T follicular helper cell (primary cell): ENCODE measurements at places on chromosomes 5 and 9.

GRCh38 chr5:149388498-149389190, 9.6 kb upstream of the IL17B start:
- no peak for DNase-seq

- DNase-seq: no peak
Measured at GRCh38 chr9:114779352-114779845, 26.4 kb downstream of the TNFSF15 start.

DNA sequence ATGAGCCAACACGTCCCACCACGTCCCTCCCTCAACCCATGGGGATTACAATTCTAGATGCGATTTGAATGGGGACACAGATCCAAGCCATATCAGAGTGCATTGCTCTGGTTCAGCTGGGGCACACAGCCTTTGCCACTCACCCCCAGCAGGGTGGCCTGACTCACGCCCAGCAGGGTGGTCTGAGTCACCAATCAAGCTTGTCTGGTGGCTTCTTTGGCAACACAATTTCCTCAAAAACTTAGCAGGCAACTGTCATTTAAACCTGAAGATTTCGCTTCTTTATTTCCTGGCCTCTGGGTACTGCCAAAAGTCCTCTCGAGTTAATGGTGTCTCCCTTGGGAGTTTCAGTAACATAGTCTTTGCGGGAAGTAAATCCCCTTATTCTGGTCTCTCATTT, 16.3 kb upstream of the SEMA5A start:
- DNase-seq: no peak

GRCh38 chr5:76763136-76763535, 47.2 kb downstream of the F2R start:
- DNase-seq: no peak

DNA sequence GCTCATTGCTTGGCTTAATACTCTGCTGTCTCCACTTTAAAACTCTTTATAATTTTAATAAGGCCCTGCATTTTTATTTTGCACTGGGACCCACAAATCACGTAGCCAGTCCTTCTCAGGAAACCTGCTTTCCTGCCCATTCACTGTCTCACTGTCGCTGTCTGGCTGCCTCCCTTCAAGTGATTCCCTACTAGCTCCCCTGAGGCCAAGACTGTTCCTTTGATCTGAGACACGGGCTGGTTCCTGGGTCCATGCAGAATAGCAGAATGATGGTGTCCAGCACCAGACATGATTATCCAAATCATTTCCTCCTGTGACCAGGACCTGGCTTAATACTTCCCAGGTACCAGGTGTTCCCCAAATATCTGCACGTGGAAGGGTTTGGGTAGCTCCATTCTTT, 597.1 kb upstream of the KLF4 start:
- DNase-seq: no peak

- DNase-seq: no peak
Measured at GRCh38 chr5:16536246-16536645, 70.6 kb upstream of the ZNF622 start.

GRCh38 chr9:92003308-92004044, 53.4 kb upstream of the ROR2 start:
- no peak for DNase-seq

- no peak for DNase-seq
Measured at GRCh38 chr9:126418608-126419007, 92.0 kb downstream of the MVB12B start.

DNA sequence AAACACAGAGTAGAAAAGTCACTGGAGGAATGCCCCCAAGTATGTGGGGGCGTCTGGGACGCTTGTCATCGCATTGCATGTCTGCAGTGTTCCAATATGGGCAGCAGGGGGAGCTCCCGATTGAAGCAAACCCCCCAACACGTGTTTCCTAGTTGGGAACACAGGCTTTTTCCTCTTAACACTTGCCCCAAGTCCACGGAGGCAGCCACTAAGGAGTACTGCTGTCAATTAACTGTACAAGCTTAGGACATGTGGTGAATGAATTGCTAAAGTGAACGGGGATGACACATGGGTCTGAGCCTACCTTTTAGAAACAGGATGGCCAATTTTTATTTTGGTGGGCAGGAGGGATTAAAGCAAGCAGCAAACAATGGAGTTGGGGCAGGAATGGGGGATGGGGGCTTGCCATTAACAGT, 2.2 kb downstream of the GABRB2 start:
- no peak for DNase-seq

DNA sequence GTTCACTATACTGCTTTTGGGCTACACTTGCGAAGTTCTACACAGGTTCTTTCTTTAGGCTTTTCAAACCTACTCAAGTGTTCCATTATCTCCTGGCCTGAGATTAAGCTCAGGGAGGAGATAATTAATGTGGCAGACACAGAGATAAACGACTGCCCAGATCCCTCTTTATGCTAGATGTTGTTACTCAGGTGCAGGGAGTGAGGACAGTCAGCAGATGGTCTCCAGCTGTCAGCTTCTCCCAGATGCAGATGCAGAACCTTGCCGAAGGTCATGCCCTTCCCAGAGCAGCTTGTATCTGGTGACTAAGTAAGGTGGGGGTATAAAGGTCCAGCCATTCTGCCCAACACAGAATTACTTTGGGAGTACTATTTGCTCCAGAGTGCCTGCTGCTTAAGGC, 166.2 kb downstream of the ZNF462 start:
- no peak for DNase-seq

DNA sequence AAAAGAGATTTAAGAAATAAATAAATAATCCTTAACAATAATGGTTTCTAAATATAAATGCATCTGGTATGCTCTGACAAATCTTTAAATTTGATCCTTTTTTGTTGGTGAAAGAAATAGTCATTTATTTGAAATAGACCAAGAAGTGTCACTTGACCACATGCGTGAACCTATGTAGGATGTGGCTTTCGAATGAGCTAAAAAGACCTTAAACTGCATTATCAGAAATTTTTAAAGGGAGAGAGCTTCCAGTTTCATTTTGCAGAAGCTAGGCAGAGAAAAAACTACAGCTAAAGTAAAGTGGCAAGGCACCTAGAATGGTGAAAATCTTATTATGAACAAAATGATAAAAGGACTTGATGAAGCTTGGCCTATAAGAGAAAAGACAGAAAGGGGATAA, 309.2 kb upstream of the EFNA5 start:
- no peak for DNase-seq

GRCh38 chr9:127706836-127707241, at the start of gene CFAP157:
Gene CFAP157, plus strand, starts transcription at chr9:127706988. Its CDS starts 44 bp downstream, at chr9:127707032.
- DNase-seq: no peak

DNA sequence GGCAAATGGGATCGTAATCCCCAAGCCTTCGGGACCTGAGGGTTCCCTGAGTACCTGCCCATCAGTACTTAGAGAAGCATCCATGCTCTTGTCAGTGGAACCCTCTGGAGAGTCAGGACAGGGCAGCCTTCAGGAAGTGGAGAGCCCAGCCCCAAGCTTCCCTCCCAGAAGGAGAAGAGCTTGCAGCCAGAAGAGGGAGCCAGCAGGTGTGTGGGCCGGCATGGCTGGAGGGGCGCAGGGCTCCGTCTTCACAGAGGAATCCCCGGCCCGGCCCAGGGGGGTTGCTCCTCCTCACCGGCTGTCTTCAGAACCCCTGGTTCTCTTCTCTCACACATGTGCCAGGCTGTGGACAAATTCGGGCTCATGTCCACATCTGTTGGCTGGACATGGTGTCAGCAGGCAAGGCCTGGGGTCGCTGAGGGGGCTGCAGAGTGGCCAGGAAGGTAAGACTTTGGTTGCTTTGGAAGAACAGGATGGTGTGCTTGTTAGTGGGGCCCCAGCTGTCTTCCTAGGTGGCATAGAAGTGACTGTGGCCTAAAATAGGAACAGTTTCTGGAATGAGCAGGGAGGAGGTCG, 58.9 kb upstream of the RXRA start:
- DNase-seq: no peak

DNA sequence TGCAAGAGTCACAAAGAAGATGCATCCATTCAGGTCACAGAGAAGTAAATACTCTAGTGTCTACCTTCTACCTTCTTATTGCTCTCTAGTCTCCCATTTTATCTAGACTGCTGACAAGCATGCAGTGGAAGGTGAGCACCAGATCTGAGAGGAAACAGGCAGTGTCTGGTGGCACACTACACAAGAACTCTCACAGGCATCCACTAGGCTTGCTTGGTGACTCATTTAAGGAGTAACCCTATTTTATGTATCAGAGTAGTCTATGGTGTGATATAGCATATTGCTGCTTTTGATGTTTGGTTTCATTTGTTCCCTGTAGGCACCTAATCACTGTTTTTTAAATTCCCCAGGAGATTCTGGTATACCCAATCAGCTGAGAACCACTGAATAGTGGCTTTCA, 1.6 kb upstream of the THBS4 start:
- no peak for DNase-seq

GRCh38 chr5:150077060-150077459, 9.3 kb downstream of the CSF1R start:
- DNase-seq: no peak

- no peak for DNase-seq
Measured at GRCh38 chr9:36803961-36804360, 230.1 kb downstream of the PAX5 start.

GRCh38 chr5:147691130-147691529, 91.4 kb downstream of the JAKMIP2 start:
- DNase-seq: no peak

GRCh38 chr9:125652759-125653158, 54.2 kb downstream of the MAPKAP1 start:
- no peak for DNase-seq

DNA sequence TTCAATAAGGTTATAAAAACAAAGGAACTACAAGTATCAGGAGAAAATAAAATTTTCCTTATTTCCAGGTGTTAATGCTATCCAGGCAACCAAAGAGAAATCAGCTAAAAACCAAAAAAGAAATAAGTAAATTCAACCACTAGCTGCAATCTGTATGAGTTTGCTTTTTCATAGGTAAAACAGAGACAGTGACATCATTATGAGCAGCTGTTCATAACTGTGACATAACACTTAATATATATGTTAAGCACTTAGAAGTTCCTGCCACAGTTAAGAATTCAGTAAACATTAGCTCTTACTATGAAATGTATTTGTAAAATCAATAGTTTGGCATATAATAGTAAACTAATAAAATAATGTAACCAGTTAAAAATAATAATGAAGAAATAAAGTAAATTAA, 20.9 kb downstream of the P4HA2 start:
- DNase-seq: no peak

- no peak for DNase-seq
Measured at GRCh38 chr9:91157883-91158282, 203.8 kb downstream of the AUH start.

GRCh38 chr5:17005107-17005828, 69.2 kb upstream of the MYO10 start:
- DNase-seq: no peak

DNA sequence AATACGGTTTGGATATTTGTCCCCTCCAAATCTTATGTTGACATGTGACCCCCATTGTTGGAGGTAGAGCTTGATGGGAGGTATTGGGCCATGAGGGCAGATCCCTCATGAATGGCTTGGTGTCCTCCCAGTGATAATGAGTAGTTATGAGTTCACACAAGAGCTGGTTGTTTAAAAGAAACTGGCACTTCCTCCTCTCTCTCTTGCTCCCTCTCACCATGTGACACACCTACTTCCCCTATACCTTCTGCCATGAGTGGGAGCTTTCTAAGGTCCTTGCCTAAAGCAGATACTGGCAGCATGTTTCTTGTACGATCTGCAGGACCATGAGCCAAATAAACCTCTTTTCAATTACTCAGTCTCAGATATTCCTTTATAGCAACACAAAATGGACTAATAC, 132.0 kb downstream of the PIK3R1 start:
- no peak for DNase-seq

DNA sequence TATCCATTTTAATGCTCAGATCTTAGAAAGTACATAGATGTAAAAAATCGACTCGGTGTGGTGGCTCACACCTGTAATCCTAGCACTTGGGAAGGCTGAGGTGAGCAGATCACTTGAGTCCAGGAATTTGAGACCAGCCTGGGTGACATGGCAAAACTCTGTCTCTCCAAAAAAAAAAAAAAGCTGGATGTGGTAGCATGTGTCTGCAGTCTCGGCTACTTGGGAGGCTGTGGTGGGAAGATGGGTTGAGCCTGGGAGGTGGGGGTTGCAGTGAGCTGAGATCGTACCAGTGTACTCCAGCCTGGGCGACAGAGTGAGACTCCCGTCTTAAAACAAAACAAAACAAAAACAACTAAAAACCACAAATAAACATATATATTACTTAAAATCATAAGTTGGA, 61.4 kb downstream of the RASA1 start:
- no peak for DNase-seq

GRCh38 chr9:32581512-32582143, 8.7 kb upstream of the NDUFB6 start:
- no peak for DNase-seq
